Right ventricle myocardium superior (tissue), 1 donor: ENCODE measurements at places on chromosomes 1 and 21.

DNA sequence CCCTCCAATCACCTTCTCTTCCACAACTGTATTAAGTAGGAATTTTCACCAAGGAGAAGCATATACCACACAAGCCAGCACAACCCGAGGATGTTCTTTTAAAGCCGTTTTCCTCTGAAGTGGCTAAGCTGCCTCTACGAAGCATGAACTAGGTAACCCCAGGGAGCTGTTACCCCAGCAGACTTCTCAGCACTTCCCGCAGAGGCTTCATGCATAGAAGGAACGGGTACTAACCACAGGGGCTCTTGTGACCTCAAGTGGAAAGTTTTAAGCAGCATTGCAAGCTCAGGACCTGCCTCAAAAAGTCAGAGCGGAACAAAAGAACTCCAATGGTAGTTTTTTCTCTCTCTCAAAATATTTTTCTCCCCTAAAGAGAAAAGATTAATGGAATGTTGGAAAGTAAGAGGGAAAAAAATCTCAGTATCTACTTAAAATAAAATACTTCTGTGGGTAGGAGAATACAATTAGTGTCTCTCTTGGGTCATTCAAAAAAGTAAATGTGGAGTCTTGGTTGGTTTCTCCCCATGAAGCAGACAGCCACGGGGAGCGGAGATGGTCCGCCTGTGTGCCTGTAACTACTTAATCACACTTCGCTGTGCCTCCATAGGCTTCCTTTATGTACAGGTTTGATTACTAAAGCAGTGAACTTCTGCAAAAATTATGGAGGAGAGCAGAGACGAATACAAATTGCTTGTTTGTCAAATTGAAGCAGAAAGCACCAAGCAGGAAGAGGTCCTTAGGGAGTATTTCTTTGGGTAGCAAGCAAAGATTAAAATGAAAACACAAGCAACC, 40.9 kb downstream of the STX6 start:
- no peak for DNase-seq

DNA sequence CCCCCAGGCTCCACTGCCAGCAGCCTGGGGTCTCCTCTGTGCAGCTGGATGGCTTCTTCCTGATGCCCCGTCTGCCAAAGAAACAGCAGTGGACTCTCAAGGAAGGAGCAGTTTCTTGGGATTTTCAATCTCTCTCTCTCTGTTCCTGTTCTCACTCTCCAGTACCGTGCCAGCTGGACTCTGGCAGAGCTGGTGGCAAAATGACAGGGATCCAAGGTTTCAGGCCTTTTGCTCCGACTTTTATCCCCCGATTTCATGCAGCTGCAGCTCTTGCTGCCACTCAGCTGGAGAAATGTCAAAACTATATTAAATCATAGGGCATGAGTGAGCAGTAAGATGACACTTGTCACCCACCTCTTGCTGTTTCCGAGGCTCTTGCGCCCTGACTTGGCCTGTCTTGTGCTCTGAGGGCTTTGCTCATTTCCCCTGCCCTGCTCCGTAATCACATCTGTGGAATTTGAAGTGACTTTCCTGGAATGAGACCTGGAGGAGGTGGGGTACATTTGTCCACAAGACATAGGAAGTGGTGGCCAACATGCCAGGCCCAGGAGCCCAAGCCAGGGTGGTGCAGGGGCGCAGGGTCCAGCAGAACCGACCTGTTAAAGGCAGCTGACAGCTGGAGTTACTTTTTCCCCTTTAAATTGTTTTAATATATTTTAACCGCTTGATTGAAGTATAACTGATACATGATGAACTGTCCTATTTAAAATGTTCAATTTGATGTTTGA, 576.2 kb downstream of the PTPRU start:
- DNase-seq = no peak

DNA sequence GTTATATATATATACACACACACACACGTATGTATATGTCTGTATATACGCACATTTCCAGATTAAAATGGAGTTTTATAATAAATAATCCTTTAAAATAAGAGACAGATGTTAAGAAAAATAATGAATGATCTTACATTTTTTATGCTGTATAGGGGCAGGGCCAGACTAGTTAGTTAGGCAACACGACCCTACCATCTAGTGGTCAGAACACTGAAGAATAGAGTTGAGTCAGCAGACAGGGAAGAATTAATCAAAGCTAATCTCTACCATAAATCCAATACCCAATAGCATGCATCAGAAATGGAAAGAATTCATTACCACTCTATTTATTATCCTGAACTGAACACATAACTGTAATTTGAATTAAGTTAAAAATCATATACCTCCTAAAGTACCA, 156.7 kb downstream of the BRINP3 start:
- no peak for DNase-seq

DNA sequence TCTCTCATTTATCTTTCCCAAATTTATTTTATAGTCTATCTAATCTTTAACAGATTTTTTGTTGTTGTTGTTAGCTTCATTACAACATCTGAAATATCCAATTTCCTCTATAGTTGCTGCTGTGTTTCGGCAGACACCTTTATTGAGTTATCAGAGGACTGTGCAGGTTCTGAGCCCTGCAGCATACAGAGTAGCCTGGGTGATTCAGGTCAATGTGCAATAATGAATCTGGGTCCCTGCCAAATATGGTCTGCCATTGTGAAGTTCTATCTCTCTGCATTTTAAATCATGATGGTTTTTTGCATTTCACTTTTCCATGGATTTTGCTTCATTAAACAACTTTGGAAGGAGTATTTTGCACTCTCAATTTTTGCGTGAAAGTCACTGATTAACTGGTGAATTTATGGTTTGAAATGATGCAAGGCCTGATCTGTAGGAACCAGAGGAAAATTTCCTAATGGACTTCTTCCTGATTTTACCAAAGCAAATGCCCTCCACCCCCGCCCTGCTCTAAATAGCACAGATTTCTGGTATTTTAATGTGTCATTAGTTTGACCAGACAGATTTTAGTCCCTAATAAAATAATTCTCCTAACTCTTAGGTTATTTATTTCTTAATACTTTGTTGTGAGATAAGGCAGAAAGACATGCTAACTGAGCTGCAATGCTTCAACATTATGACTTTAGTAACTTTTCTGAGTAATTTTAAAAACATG, 402.3 kb downstream of the PTBP2 start:
- DNase-seq = no peak

DNA sequence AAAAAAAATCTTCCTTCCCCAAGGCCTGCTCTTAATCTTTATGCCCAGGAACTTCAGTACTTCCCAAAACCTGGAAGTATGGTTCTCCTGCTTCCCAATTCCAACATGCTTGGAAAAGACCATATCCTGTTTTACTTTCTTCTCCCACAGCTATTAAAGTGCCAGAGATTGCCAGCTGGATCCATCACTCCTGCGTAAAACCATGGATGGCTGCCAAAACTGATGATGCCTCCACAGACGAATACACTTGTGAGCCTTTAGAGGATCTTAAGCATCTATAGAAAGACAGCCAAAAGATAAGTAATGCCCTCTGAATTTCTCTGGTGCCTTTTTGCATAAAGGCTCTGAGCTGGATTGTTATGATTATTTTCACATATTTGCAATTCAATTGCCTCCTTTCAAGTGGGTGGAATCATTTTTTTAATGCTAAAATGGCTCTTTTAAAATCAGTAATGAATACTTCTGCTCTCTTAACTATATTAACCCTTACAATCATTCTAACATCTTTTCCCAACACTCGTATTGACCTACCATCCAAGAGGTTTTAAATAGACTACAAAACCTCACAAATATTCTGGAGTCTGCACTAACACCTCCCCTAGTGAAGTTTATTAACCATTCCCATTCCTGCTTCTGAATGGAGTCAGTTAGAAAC, 1807.8 kb downstream of the BRINP3 start:
- DNase-seq = no peak

GRCh38 chr1:113734357-113735055, 24.8 kb downstream of the PHTF1 start:
- no peak for DNase-seq

GRCh38 chr1:234851450-234852438, 241.8 kb upstream of the IRF2BP2 start:
- no peak for DNase-seq

DNA sequence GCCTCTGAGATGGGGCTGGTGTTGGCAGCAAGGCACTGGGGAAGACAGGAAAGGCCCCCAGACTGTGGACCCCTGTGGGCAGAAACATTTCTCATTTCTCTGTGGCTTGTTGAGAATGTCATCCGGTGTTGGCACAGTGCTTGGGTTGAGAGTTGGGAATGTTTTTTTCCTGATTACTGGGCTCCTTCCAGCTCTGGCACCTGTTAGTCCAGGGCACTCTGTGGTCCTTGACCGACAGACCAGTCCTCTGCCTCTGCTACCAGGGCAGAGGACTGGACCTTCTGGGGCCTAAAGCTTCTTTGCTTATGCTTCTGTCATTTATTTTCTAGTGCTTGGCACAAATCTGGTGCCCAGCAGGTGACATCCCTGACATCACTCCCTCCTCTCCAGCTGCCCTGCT, 4.8 kb upstream of the SPRR5 start:
- DNase-seq = no peak

DNA sequence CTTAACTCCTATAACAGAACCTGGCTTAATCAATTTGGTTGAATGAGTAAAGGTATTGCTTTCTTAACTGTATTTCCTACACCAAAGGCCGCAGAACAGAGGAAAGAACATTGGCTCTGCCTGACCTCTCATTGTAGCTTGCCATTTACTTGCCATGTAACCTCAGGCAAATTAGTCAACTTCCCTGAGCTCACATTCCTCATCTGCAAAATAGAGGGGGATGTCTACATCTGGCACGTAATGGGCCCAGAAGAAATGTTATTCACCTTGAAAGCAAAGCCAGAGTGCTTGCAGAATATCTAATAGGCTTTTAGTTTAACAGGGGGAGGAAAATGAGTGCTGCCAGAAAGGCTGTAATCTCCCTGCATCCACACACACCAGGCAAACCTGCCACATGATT, 44.3 kb downstream of the LAMC2 start:
- no peak for DNase-seq

- no peak for DNase-seq
These were observed 9.4 kb downstream of the VPS45 start for GRCh38 chr1:150076985-150077384.

DNA sequence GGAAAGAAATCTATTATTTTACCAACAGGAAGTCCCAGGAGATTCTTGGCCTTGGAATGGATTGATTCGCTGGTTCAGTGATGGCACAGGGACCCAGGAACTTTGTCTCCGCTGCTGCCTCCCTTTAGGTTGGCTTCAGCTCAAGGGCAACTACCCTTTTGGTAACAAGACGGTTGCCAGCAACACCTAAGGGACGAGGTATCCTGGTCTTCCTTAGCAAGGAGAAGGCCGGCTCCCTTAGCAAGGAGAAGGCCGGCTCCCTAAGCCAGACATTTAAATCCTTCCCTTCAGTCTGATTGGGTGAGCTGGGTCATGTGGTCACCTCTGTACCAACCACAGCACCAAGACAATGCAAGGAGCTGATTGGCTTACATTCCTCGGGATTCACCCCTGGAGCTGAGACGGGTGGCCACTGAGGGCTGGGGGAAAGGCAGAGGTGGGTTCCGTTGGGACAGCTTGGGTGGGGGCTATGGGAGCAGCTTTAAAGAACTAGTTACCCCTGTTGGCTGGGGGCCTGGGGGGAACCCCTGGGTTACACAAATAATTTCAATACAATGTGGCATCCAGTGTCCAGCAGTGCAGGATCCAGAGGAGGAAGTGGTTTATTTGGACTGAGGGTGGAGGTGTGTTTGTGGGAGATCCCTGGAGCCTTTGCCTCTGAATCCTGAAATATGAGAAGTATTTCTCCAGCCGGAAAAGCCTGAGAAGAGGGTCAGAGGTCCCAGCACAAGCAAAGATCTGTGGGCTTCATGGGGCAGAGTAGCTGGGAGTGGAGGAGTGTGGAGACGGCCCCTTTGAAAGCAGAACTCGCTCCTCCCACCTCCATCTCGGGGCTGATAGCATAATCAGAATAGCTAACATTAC, 20.7 kb upstream of the CLIC4 start:
- no peak for DNase-seq

GRCh38 chr1:70910013-70910412, 137.6 kb downstream of the PTGER3 start:
- DNase-seq = no peak

GRCh38 chr1:156513185-156513584, 12.6 kb upstream of the MEF2D start:
- no peak for DNase-seq

DNA sequence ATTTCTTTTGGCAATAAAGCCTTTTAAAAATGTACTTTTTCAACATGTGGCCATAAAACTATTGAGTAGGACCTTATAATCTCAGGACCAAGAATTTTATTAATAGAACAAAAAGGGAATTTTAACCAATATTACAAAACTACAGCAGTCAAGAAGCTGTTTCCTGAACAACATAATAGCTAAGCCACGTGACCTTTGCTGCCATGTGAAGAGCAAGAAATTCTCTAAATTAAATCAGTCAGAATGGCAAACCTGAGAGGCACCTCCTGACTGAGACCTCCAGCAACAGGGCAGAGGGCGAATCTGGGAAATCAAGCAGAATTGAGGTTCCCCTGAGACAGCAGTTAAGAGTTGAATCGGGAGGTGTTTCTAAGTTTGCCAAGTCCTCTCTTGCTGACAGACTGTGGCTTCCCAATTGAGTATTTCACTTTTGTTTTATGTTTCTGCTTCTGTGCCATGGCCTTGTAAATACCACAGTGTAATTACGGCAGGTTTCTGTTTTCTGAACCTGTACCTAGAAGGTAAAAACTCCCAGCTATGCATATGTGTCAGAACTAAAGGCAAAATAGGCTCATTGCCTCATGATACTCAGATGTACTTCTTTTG, 358.4 kb downstream of the NTNG1 start:
- DNase-seq = no peak

DNA sequence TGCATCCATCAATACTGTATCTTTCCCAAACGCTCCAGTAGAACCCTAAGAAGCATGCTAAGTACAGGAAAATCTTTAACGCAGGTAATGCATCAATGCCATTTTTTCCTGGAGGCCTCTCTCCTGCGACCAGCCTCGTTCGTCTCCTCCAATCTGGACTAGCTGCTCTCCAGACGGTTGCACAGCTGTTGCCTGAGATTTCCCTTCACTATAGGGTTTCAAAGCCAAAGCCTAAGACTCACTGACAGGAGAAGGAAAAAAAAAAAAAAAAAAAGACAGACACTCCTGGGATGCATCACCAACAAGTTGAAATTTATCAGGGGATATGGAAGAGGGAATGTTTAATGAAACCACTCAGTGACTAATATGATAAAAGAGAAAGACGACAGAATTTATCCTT, 93.0 kb downstream of the APP start:
- DNase-seq = no peak

- DNase-seq = no peak
These were observed 1.3 kb upstream of the LMOD1 start for GRCh38 chr1:201947697-201948008.

- DNase-seq = no peak
These were observed 111.3 kb upstream of the PALMD start for GRCh38 chr1:99534638-99534930.
